Testis (tissue), 5 donors: ENCODE measurements at places on chromosomes 3 and 15. TPM values are rescaled to one million over a fixed set of nuclear protein-coding genes. Genes with fewer than 3 reads are reported as not detected.

The PGBD4 gene
- 2.7 TPM for polyA plus RNA-seq

DNA sequence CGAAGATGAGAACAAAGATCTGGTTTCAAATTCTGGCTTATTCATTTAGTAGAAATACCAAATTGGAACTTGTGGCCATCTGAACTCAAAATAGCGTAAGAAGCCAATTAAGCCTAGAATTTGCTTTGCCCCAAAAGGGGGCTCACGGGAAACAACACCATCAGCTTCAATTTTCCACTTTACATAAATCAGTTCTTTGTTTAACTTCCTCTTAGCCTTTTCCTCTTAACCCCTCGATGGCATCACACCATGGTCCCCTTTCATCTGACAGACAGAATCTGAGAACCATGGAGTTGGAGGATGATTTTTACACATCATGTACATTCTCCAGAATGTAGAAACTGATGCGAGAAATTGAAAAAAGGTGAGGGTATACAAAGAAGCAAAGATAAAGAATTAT lies 207.0 kb downstream of the FOXP1 start:
- H3K4me3 ChIP-seq: no peak overlapping the region
- no peaks in the 10 kb centered on the region for H3K4me1 ChIP-seq
- H3K36me3 ChIP-seq: no peaks in the 10 kb centered on the region
- H3K27ac ChIP-seq: no peak overlapping the region
- no peak for DNase-seq

GRCh38 chr3:77038468-77038929 lies 1.4 kb upstream of the ROBO2 start:
- H3K36me3 ChIP-seq: no peaks in the 10 kb centered on the region
- no peak overlapping the region for H3K27ac ChIP-seq
- H3K27me3 ChIP-seq: no peaks in the 10 kb centered on the region
- peak overlapping the region; percentile 76 for H3K4me3 ChIP-seq

- no peaks in the 10 kb centered on the region for H3K4me1 ChIP-seq
- H3K27ac ChIP-seq: no peak overlapping the region
- DNase-seq: peak; percentile 23
- no peak overlapping the region for H3K4me3 ChIP-seq
- no peaks in the 10 kb centered on the region for H3K36me3 ChIP-seq
Measured at GRCh38 chr15:37016231-37016630, 84.1 kb downstream of the MEIS2 start.

GRCh38 chr15:56879502-56879901 lies 38.9 kb upstream of the TCF12 start:
- no peak for DNase-seq
- H3K27ac ChIP-seq: no peak overlapping the region
- no peak overlapping the region for H3K4me3 ChIP-seq
- H3K36me3 ChIP-seq: no peaks in the 10 kb centered on the region

- H3K27ac ChIP-seq: no peak overlapping the region
- no peak overlapping the region for H3K4me3 ChIP-seq
- no peaks in the 10 kb centered on the region for H3K36me3 ChIP-seq
- no peak for DNase-seq
Measured at GRCh38 chr3:25820366-25820765, 30.5 kb downstream of the OXSM start.

- no peaks in the 10 kb centered on the region for H3K4me1 ChIP-seq
- no peak overlapping the region for H3K4me3 ChIP-seq
- no peak overlapping the region for H3K27ac ChIP-seq
- DNase-seq: no peak
- no peaks in the 10 kb centered on the region for H3K27me3 ChIP-seq
- no peaks in the 10 kb centered on the region for H3K36me3 ChIP-seq
Measured at GRCh38 chr3:41863024-41863423, 98.9 kb downstream of the ULK4 start.
